ENCODE measurements at places on chromosomes 7 and 10.

GRCh38 chr10:33070101-33070500, 112.1 kb upstream of the ITGB1 start:
- no peak for DNase-seq

DNA sequence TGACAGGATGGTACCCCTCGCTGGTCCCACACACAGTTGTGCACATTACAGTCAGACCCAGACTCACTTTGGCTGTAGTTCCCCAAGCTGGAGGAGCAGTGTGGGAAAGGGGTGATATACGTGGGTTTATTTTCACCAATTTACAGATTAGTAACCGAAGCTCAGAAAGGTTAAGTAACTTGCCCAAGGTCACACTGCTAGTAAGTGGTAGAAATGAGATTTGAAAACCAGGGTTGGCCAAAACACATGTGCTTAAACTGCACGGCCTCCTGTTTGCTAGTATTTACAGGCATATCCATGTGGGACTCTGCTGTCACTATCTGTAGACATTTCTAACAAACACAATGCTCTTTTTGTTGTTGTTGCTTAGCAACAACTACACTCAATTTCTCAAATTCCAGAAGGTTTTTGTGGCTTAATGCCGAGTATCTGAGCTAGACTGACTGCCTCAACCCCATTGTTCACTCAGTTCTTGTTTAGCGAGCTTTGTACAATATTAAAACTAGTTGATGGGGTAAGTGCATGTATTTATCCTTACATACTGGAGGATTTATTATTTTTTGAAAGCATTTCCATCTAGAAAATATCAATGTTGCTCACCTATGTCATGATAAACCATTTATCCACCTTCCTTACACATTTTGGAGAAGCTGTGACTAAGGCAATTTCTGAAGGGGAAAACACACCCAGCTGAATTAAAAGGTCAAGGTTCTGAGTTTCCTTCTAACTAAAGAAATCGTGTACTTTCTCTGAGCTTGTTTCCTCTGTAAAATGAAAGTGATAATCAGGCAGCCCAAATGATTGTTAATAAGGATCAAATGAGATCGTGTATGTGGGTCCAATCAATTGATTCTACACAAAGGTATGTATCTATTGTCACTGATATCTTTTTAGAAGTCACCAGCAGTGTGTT, 5.3 kb upstream of the TMEM139 start:
- DNase-seq = no peak

DNA sequence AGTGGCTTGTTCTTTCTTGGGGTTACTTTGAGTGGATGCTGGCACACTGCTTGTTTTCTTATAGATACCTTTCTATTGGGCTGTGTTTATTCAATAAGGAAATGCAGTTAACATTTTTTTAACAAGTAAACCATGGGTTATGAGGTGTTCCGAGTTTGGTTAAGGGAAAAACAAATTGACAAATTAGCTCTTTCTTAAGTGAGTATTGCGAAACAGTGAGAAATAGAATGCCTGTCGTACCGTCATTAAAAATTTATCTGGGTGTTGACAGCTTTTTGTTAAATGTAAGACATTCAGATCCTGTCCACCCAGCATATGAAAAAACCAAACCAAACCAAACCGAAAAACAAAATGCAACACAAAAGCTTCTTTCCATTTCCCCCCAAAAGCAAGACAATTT, 6.2 kb downstream of the CUX1 start:
- DNase-seq = no peak

DNA sequence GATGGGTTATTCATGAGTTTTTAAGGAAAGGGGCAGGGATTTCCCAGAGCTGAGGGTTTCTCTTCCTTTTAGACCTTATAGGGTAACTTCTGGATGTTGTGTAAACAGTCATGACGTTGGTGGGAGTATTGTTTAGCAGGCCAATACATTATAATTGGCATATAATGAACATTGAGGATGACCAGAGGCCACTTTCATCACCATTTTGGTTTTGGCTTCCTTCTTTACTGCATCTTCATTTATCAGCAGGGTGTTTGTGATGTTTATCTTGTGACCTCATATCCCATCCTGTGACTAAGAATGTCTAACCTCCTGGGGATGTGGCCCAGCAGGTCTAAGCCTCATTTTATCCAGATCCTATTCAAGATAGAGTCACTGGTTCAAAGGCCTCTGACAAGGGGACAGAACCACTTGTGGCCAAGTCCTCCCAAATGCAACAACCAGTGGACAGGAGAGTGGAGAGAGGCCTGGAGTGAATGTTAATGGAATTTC, 77.3 kb upstream of the RPA3 start:
- no peak for DNase-seq

Data from BE2C (cell line).